ENCODE measurements at places on chromosomes 16 and 17. TPM values are rescaled to one million over a fixed set of nuclear protein-coding genes. Genes with fewer than 3 reads are reported as not detected.

Gene ATP2A3
- 5.0 TPM for total RNA-seq

Gene DOC2A
- not detected for total RNA-seq

Gene CRYBA1
- not detected for total RNA-seq

Gene GSDMA
- 0.15 TPM for total RNA-seq

DNA sequence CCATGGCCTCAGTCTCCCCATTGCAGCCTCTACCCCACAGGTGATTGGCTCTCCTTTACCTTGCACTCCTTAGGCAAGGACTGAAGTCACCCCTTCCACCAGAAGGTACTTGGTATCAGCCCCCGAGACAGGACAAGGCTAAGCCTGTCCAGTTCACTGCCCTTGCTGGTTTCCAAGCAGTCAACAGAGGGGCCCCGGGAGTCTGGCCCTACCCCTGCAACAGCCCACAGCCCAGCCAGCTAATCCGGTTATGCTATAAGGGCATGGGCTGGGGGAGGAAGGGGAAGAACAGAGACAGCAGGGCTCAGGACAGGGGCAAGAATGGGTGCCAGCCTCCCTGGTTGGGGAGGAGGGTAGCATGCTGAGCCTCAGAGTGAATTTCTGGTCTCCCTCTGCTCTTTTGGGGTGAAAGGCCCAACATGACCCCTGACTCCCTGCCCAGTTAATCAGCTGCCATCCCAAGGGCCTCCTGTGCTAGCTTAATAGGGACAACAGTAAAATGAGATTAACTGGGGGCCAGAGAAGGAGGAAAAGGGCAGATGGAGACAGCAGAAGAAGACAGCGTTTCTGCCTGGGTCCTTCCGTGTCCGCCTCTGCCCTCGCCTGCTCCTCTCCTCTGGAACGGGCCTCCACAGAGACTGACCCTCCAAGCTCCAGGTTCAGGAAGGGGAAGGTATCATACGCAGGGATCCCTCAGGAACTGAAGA is 10.7 kb downstream of the DLG4 start:
- H3K4me3 ChIP-seq, result no peak overlapping the region
- no peak for DNase-seq
- H3K36me3 ChIP-seq, result no peaks in the 10 kb centered on the region
- H3K4me1 ChIP-seq, result peaks cover 23% of the 10 kb centered on the region

DNA sequence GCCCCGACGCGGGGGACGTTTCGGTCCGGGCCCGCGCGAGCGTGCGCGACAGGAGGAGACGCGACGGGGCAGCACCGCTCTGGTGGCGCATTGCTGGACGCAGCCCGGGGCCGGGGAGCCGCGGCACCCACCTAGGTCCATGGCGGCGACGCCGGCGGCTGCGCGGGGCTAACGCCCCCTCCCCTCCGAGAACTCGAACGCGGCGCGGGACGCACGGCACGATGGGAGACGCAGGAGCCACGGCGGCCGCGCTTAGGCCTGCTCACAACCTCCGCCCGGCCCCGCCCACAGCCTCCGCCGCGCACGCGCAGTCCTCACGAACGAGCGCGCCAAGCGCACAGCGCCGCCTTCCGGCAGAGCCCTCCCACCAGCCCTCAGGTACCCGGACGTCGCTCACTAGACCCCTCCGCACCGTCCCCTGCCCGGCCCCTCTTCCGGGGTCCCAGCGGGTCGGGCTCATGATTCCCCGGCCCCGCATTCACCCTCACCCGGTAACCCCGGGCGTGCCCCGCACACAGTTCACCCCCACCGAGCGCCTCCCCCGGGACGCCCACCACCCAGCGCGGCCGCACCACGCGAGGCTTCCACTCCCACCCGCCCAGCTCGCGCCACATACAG is at the start of gene GEMIN4:
TSS of gene GEMIN4 (minus strand) at position 263 of the 618 bp plus-strand sequence. CDS start at position 141, 122 bp downstream.
- no peaks in the 10 kb centered on the region for H3K27me3 ChIP-seq
- no peaks in the 10 kb centered on the region for H3K36me3 ChIP-seq
- H3K4me1 ChIP-seq, result peaks cover 27% of the 10 kb centered on the region
- peak within 1 kb of the TSS; percentile 81 for H3K27ac ChIP-seq
- peak within 1 kb of the TSS; percentile 82 for H3K4me3 ChIP-seq

- H3K36me3 ChIP-seq, result no peaks in the 10 kb centered on the region
- H3K27me3 ChIP-seq, result peaks cover 5% of the 10 kb centered on the region
- no peak overlapping the region for H3K4me3 ChIP-seq
- DNase-seq, result no peak
- no peaks in the 10 kb centered on the region for H3K4me1 ChIP-seq
- H3K27ac ChIP-seq, result no peak overlapping the region
Measured at GRCh38 chr17:56424005-56424404, 169.5 kb upstream of the NOG start.

- no peaks in the 10 kb centered on the region for H3K36me3 ChIP-seq
- H3K27ac ChIP-seq, result no peak overlapping the region
- peaks cover 21% of the 10 kb centered on the region for H3K4me1 ChIP-seq
Measured at GRCh38 chr17:7347630-7348477, 4.1 kb upstream of the KCTD11 start.

GRCh38 chr16:46894036-46894672 is 10.0 kb downstream of the GPT2 start:
- H3K4me3 ChIP-seq, result no peak overlapping the region
- DNase-seq, result peak; percentile 65
- no peaks in the 10 kb centered on the region for H3K27me3 ChIP-seq
- H3K36me3 ChIP-seq, result no peaks in the 10 kb centered on the region
- peaks cover 19% of the 10 kb centered on the region for H3K4me1 ChIP-seq

- no peaks in the 10 kb centered on the region for H3K27me3 ChIP-seq
- DNase-seq, result no peak
- H3K27ac ChIP-seq, result no peak overlapping the region
- no peaks in the 10 kb centered on the region for H3K4me1 ChIP-seq
Measured at GRCh38 chr16:61813339-61813738, 222.9 kb downstream of the CDH8 start.

- peak; percentile 55 for DNase-seq
- peaks cover 34% of the 10 kb centered on the region for H3K36me3 ChIP-seq
- H3K4me1 ChIP-seq, result peaks cover 42% of the 10 kb centered on the region
Measured at GRCh38 chr17:63698886-63699637, 863 bp downstream of the LIMD2 start.

DNA sequence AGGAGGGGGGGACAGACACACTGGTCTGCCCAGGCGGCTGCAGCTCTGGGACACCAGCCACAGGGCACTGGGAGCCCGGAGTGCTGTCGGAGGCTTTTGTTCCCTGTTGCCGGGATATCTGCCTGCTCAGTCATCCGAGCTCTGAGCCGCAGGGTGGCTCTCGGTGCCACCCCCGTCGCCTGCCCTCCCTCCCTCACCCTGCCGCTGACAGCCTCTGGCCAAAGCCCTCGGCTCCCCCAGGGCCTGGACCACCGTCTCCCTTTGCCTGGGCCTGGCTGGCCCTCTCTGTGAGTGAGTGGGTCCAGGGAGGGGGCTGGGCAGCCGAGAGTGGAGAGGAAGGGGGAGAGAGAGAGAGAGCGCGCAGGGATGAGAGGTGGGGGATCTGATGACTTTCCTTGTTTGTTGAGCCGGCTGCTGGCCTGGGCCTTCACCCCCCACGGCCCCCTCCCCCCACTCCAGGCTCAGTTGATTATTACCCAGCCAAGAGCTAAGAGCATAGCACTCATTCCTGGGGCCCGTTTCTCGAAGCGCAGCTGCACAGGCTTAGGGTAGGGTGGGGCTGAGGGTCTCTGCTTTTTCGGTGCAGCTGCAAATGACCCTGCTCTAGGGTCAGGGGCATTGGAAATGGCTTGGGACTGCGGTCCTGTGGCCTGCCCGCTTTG is 2.7 kb downstream of the FOXJ1 start:
- no peak overlapping the region for H3K4me3 ChIP-seq
- H3K27ac ChIP-seq, result no peak overlapping the region
- DNase-seq, result no peak
- peaks cover 73% of the 10 kb centered on the region for H3K27me3 ChIP-seq

DNA sequence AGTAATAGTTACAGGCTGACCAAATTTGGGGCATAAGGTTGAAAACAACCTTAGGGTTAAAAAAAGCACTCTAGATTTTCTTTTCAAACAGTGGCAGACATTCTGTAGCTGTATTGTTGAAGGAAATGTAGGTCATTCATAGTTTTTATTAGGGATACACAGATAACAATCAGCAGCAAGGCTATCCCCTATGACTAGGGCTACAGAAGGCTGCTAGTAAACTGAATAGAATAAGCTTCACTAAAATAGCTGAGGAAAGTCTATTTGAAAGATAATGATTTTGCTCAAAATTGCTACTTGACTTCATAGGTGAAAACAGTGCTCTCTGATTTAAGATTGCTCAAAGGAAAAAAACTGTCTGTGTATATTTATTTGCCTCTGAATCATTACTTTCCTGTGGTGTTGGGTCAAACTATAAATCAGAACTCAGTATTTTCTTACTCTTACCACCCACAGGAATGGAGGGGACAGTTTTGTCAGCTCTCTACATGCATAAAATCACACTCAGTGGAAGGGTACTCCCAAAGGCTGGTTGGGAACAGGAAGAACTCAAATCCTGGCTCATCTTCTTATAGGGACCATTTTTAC is 24.8 kb downstream of the RPGRIP1L start:
- no peaks in the 10 kb centered on the region for H3K4me1 ChIP-seq
- DNase-seq, result no peak
- H3K36me3 ChIP-seq, result peaks cover 3% of the 10 kb centered on the region
- H3K27ac ChIP-seq, result no peak overlapping the region
- no peaks in the 10 kb centered on the region for H3K27me3 ChIP-seq

GRCh38 chr16:85517563-85518179 is 95.5 kb upstream of the GSE1 start:
- no peak overlapping the region for H3K4me3 ChIP-seq
- H3K27me3 ChIP-seq, result no peaks in the 10 kb centered on the region
- H3K36me3 ChIP-seq, result no peaks in the 10 kb centered on the region
- DNase-seq, result no peak
- no peak overlapping the region for H3K27ac ChIP-seq

DNA sequence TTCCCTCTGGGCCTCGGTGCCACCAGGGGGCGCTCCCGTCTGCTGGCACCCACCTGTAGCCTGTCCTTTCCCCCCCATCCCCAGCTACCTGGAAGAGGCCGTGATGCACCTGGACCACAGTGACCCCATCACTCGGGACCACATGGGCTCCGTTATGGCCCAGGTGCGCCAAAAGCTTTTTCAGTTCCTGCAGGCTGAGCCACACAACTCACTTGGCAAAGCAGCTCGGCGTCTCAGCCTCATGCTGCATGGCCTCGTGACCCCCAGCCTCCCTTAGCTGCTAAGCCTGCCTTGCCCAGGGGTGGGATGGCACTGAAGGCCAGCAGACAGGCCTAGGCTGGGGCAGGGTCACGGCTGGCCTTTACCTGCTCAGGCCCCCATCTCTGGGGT is 818 bp upstream of the NRN1L start:
- DNase-seq, result peak; percentile 36
- no peak overlapping the region for H3K4me3 ChIP-seq
- H3K36me3 ChIP-seq, result peaks cover 12% of the 10 kb centered on the region
- H3K27me3 ChIP-seq, result no peaks in the 10 kb centered on the region

DNA sequence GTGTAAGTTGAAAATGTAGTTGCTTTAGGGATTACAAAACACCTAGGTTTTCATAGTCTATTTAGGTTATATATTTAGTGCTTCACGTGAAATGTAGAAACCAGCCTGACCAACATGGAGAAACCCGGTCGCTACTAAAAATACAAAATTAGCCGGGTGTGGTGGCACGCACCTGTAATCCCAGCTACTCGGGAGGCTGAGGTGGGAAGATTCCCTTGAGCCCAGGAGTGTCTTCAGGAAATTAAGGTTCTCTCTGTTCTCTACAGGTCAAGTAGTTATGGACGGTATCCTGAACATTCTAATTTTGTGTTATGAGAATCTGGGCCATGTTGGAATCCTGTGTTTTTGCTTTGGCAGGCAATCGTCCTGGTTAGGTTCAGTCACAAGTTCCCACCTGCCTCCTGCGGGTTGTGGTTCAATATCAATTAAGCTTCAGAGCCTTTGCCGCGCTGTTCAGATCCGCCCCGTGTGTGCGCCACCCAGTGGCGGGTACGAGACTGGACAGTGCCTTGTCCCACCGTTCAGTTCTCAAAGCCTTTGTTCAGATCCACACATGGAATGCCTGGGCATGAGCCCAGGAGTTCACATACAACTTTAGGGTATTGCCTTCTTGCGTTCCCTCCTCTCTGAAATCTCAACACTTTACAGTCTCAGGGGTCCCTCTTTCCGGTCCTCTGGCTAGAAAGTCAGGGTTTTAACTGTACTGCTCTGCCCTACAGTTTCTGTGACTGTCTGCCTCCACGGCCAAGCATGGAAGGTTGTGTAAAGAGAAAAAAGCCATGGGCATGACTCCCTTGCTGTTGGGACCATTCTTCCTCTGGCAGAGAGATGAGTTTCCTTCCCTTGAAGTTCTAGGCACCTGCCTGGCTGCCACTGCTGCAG is 41.7 kb downstream of the HEATR6 start:
- peak; percentile 60 for DNase-seq
- no peaks in the 10 kb centered on the region for H3K27me3 ChIP-seq
- no peak overlapping the region for H3K4me3 ChIP-seq

DNA sequence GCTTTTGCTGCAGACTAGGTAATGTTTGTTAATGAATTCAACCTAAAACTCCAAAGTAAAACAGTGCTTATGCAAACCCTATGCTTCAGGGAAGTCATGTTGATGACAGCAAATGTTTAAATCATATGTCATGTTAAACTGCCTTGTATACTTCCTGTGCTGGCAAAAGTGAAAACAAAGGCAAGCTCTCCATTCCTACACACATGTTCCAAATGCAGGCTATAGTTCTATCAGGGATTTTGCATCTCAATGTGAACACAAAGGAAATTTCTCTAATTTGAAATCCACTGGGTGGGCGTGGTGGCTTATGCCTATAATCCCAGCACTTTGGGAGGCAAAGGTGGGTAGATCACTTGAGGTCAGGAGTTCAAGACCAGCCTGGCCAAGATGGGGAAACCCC is 19.3 kb downstream of the UNK start:
- no peak overlapping the region for H3K27ac ChIP-seq
- DNase-seq, result no peak
- no peaks in the 10 kb centered on the region for H3K27me3 ChIP-seq
- no peaks in the 10 kb centered on the region for H3K36me3 ChIP-seq

- peaks cover 9% of the 10 kb centered on the region for H3K27me3 ChIP-seq
- H3K4me1 ChIP-seq, result peaks cover 1% of the 10 kb centered on the region
- no peaks in the 10 kb centered on the region for H3K36me3 ChIP-seq
- no peak for DNase-seq
- no peak overlapping the region for H3K4me3 ChIP-seq
- H3K27ac ChIP-seq, result peak overlapping the region; percentile 32
Measured at GRCh38 chr16:73228649-73229048, 180.7 kb upstream of the ZFHX3 start.

DNA sequence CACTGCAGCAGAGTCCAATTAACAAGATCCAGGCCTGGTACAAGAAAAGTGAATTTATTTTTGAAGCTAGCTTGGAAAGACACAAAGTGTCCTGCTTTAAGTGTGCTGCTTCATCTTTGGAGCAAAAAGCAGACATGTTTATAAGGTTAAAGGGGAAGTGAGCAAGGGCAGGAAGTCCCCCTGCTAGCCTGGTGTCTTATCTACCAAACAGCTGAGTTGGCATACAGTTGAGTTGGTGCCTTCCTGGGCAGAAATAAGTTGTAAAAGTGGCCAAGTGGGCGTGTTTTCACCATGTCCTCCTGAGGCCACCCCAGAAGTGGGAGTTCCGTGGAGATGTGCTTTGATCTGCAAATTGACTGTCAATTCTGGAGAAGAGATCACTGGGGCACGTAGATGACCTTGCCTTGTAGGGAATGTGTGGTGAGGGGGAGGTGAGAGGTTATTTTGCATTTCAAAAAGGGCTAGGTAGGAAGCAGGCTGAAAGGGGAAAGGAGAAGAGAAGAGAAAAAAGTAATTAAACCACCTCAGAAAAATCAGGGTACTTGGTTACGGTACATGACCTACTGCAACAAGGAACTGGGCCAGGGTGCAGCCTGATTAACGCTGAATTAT is 38.3 kb upstream of the HSBP1 start:
- H3K4me1 ChIP-seq, result no peaks in the 10 kb centered on the region
- no peak for DNase-seq
- H3K4me3 ChIP-seq, result no peak overlapping the region
- no peaks in the 10 kb centered on the region for H3K27me3 ChIP-seq
- no peak overlapping the region for H3K27ac ChIP-seq
